ENCODE measurements at places on chromosomes 12 and 14. TPM values are rescaled to one million over a fixed set of nuclear protein-coding genes. Genes with fewer than 3 reads are reported as not detected.

DNA sequence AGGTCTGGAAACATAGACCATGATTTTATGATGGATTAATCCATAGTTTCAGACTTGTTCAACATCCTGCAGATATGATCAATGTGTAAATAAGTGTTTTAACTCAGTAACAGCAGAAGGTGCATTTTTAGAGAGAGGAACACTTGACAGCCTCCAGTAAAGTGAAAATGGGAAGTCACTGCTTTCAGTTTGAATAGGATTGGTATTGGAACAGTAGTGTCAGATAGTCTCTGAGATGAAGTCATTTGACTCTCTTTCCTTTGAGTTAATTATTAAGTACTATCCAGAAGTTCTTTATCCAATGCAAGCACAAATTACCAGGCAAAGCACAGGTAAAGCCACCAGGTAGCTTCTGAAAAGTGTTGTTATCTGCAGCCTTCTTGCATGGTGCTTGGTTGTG is 14.5 kb upstream of the NAV3 start:
- no peak for DNase-seq

Gene EML5
- total RNA-seq: 0.40 TPM

GRCh38 chr12:122366685-122367475 is 55.6 kb downstream of the CLIP1 start:
- peak; percentile 94 for DNase-seq

DNA sequence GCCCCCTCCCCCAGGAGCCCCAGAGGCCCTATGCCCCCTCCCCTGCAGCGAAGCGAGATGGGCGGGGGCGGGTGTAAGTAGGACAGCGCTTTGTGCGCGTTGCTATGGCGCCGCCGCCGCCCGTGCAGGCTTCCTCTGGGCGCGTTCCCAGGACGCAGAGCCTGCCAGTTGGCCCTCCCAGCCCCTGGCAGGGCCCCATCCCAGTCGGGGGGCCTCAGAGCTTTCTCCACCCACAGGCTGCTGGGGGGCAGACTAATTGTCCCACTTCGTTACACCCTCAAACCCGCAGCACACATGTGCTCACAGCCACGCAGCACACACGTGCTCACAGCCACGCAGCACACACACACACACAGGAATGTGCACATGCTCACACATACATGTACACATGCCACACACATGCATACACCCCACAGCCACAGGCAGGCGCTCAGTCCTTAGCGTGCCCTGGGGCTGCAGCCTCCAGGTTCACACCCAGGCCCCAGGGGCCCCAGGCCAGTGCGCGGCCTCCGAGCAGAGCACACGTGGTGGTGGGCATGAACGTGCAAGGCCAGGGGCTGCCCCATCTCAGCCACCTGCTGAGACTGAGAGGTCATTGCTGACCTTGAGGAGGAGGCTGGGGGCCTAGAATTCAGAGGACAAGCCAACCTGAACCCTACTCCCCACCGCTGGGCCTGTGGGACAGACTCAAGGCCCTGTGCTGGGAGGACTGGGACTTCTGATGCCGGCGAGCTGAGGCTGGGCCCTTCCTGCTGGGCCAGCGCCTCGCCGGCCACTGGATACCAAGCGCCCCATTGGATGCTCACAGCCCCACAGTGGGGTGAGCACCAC is 15.6 kb downstream of the TRMT61A start:
- no peak for DNase-seq

DNA sequence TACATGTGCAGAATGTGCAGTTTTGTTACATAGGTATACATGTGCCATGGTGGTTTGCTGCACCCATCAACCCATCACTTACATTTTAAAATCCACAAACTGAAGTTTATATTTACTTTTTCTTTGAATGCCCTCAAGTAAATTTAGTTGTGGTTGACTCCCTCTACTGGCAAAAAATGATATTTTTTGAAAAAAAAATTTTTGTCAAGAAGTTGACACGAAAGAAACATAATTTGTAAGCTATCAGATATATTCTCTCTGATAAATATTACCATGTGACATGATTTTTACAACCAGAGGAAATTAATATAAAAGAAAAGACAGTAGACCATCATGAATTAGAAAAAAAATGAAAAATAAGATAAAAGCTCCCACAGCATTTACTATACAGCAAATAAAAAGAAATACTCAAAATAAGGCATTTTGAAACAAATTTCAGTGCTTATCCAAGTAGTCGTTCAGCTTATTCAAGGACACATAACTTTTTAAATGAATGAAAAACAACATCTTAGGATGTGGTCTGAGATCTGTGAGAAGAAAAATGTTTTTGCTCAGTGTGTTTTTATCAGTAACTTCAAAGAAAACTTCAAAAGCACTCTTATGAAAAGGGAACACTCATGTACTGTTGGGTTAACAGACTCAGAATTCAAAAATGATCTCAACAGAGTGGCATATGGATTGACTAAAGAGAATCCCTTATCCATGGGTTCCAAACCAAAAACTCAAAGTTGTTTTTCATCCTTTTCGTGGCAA is 30.0 kb upstream of the GRIP1 start:
- DNase-seq: no peak

Gene CACNA1C
- total RNA-seq: not detected

Gene GLT8D2
- total RNA-seq: 2.0 TPM

DNA sequence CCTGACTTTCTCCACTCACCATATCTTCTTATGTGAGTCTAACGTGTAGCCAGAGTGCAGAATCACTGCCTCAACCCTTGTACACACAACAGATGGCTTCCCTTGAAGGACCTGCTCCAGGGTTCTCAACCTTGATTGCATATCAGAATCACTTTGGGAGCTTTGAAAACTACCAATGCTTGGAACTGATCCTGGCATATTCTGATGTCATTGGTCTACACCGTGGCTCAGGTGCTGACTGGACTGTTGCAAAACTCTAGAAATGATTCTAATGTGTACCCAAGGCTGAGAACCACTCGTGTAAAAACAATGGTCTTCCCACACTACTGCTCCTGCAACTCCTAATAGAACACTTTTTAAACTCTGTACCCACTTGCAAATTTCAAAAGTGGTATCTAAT is 18.5 kb downstream of the TMEM132D start:
- no peak for DNase-seq

Gene DPPA3
- total RNA-seq: not detected

- no peak for DNase-seq
Measured at GRCh38 chr14:106442857-106443256, 916.5 kb downstream of the TMEM121 start.

Gene EGLN3
- 7.0 TPM for total RNA-seq

- no peak for DNase-seq
Measured at GRCh38 chr12:52216100-52216499, 16.9 kb upstream of the KRT7 start.
